NCI-H2081 treated with DMSO at 0.1 percent for 48 hours (cell line): ENCODE measurements at places on chromosomes 16 and 17.

DNA sequence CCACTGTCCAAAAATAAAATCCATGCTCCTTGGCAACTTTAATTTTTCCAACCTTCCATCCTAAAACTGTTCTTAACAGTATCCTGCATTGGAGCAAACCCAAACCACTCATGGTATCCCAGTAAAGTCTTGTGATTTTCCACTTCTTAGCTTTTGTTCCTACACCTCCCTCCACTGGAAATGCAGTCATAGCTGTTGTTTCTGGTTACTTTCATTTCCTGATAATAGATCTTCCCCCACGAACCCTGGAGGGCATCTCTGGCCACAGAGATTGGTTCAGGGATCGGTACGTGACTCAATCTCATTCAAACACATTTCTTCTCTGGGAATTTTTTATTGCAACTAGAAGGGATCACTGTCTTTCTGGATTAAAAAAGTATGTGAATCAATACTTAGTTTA is 276.0 kb downstream of the GRIN2A start:
- no peak for DNase-seq

DNA sequence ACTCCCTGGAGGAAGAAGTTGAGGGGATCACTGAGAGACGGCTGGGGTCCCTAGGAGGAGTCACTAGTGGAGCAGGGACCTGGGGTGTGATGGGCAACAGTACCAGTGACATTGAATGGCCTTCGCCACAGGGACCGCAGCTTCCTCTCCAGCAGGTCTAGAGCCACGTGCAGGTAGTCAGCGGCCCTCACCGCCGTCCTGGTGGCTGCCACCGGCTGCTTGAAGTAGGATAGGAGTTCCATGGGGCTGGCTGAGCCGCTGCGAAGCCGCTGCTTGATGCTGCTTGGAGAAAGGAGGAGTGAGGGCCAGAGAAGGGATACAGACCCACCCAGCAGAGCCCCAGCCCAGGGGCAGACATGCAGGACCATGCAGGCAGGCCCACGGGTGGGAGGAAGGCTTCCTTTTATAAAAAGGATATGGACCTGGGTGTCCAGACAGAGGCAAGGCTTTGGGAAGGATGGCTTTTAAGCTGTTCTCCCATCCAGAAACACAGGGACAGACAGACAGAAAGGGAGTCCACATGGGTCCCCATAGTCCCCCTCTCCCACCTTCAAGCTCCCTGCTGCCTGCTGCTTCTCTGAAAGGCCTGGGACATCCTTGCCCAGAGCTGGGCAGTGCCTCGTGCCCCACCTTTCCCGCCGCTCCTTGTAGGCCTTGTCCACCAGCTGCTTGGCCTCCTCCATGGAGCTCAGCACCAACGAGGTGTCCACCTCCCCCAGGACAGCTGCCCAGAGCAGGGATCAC is 827 bp downstream of the MPO start:
- DNase-seq = no peak

GRCh38 chr16:66728117-66728787 is 23.2 kb downstream of the DYNC1LI2 start:
- peak; percentile 12 for DNase-seq

DNA sequence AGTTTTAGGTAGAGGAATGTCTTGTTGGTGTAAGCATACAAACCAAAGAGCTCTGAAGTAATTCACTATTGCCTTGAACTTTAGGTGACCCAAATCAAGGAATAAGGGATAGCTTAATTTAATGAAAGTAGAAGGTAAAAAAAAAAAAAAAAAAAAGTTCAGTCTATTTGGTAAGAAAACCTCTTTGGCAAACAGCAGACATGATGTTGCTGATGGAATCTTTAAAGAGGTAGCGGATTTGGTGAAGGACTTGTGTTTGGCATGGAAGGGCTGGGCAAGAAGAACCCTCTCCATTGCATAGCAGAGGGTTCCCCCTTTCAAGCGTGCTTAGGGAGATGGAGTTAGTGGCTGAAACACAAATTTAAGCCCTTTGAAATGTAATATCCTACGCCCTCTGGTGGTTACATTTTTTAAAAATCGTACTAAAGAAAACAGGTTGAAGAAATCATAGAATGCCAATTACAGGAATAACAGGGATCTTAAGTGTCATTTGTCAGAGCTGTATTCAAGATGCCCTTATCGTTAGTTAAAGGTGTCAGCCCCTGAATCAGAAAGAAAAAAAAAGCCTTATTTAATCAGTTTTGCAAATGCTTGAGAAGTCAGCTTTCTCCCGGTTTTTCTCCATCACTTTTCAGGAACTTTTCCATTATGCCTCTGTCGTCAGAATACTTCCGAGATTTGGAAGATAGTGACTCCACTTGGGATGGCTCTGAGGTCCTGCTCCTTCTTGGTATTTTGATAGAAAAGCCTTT is 383.1 kb downstream of the KCNJ2 start:
- no peak for DNase-seq

DNA sequence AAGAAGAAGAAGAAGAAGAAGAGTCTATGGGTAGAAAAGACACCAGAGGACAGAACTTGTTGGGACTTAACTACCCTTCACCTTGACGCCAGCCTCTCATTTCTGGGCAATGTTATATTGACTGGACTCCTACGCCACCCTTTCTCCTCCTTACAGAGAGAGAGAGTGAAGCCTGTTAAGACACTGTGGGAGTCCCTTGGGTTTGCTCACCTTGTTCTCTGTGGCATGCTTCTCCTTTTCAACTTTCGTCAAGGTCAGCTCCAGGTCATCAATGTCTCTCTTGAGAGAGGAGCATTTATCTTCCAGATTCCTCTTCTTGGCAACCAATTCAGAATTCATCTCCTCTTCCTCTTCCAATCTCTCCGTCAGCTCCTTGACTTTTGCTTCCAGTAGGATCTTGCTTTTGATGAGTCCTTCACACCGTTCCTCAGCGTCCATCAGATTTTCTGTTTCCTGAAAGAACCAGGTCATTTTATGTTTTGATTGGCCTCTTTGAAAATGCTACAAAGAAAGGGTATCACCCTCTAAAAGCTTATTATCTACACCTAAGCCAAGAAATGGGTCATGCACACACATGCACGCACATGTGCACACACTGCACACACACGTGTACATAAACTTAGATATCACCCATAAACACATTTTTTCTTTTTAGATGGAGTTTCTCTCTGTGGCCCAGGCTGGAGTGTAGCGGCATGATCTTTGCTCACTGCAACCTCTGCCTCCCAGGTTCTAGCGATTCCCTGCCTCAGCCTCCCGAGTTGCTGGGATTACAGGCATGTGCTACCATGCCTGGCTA is 48.8 kb downstream of the MYH13 start:
- DNase-seq = no peak
